Forelimb muscle (tissue), 1 donor: ENCODE measurements at places on chromosomes 1 and 21. TPM values are rescaled to one million over a fixed set of nuclear protein-coding genes. Genes with fewer than 3 reads are reported as not detected.

The IL20 gene
- polyA plus RNA-seq, result not detected

GRCh38 chr1:101388904-101389546 lies 152.2 kb downstream of the S1PR1 start:
- no peak for DNase-seq

- no peak for DNase-seq
These were observed 39.1 kb downstream of the SPSB1 start for GRCh38 chr1:9331558-9332346.

- DNase-seq, result no peak
These were observed 1.7 kb downstream of the BACE2 start for GRCh38 chr21:41169701-41170100.

GRCh38 chr21:46028573-46029091 lies 47.1 kb downstream of the COL6A1 start:
- no peak for DNase-seq

DNA sequence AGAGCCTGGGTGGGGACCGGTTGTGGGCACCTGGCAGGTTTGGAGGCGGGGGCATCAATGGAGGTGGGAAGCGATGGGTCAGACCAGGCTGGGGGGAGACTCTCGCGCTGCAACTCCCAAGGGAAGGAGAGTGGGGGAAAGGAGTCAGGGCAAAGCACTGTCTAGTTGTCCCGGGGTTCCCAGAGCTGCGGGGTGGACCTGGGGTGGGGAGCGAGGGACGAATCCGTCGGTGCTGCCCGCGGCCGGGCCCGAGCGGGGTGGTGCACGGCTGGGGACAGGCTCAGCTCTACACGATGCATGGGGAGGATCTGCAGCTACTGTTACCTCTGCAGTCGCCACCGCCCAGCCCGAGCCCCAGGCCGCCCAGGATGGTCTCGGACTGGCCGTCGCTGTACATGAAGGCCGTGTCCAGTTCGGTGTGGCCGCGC lies 427 bp downstream of the AKR7A2 start:
- no peak for DNase-seq

- DNase-seq, result no peak
These were observed 1.6 kb upstream of the EFNA1 start for GRCh38 chr1:155125946-155126555.

GRCh38 chr1:67726224-67726623 lies 41.2 kb downstream of the GADD45A start:
- DNase-seq, result no peak

The SH3BGRL3 gene
- 44.5 TPM for polyA plus RNA-seq

The TRIM58 gene
- 3.1 TPM for polyA plus RNA-seq

- DNase-seq, result no peak
These were observed 56.5 kb downstream of the PTP4A2 start for GRCh38 chr1:31881688-31882000.

DNA sequence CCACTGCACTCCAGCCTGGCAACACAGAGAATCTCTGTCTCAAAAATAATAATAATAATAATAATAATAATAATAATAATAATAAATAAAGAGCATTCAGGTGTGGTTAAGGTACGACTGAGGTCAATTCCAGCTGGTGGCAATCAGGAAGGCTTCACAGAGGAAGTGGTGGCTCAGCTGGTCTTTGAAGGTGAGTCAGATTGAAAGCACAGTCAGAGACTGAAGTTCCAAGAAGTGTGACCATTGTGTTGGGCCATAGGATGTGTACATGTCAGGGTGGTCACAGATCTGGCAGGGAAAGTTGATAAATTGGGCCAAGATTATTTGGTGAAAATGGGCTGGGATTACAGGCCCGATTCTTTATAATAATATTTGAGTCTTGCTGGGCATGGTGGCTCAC lies 31.0 kb upstream of the MED18 start:
- DNase-seq, result no peak

The IL12RB2 gene
- 1.0 TPM for polyA plus RNA-seq

The MYBPH gene
- polyA plus RNA-seq, result 278 TPM

GRCh38 chr1:193356249-193356648 lies 169.8 kb upstream of the B3GALT2 start:
- no peak for DNase-seq

The CNIH3 gene
- polyA plus RNA-seq, result 2.2 TPM

- no peak for DNase-seq
These were observed 5.9 kb upstream of the TAGLN2 start for GRCh38 chr1:159931101-159931794.

- DNase-seq, result no peak
These were observed 32.9 kb downstream of the VWA5B1 start for GRCh38 chr1:20323613-20323920.

- DNase-seq, result no peak
These were observed 207.9 kb downstream of the PAPPA2 start for GRCh38 chr1:176670853-176671252.

The ALDH9A1 gene
- polyA plus RNA-seq, result 43.6 TPM

- DNase-seq, result no peak
These were observed 27.5 kb downstream of the CEP170 start for GRCh38 chr1:243227622-243228021.

- DNase-seq, result no peak
These were observed 440 bp upstream of the LENEP start for GRCh38 chr1:154992721-154993571.

The MIXL1 gene
- 0.44 TPM for polyA plus RNA-seq

DNA sequence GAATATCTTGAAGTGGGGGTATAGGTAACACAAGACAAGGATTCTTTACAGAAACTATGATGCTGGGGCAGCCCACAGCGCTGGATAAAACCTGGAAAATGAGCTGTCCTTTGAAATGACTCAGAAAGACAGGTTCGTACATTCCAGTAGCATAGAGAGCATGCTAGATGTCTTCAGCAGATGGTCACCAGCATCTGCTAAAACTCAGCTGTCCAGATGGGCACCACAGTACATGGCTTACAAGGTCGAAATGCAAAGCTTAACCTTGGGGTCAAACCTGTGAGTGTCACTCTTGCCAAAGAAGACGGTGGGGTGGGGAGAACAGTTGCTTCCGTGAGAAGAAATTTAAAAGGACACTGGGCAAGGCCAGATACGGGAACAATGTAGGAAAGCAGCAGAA lies 41.3 kb upstream of the TRIM45 start:
- no peak for DNase-seq

- DNase-seq, result no peak
These were observed 872 bp upstream of the PINK1 start for GRCh38 chr1:20632386-20632785.

- DNase-seq, result no peak
These were observed 2.2 kb upstream of the G0S2 start for GRCh38 chr1:209672705-209673630.

- no peak for DNase-seq
These were observed 8.9 kb upstream of the CELSR2 start for GRCh38 chr1:109240158-109241152.

GRCh38 chr1:213973129-213973528 lies 14.6 kb upstream of the PROX1 start:
- DNase-seq, result no peak

DNA sequence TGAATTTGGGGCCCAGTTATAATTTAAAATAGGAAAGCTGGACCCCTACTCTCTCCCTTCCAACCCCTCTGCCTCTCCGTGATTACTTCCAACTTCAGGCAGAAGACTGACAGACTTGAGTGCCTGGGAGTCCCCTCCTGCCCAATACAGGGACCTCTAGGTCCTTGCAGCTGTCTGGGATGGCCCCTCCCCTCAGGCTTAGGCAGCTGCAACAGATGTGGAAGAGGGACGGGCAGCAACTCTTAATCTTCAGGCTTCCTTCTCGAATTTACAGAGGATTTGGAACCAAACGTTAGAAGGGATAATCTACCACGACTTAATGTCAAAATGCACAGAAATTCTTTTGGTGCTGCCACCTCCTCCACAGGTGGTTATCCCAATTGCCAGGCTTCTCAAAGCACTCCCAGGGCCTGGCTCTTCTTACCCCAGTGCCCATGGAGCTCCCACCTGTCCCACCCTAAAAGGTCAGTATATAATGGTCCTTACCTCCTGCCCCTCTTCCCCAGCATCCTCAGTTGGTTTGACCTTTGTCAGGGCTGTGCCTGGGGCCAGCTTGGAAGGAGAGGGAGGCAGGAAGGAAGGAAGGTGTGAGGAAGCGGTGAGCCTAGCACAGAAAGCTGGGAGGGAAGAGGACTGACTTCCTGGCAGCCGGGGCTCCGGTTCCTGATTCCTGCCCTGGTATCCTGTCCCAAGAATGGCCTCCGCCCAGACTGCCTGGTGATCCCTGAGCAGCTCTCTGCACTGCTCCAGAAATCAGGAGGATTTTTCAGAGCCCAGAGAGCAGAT lies 2.8 kb downstream of the PEA15 start:
- DNase-seq, result no peak

- DNase-seq, result no peak
These were observed 56.9 kb upstream of the RGS1 start for GRCh38 chr1:192518700-192519099.
